ENCODE measurements at places on chromosomes 3 and 15.
A peak's percentile ranks its signal among the peaks of the same experiment; 100 is the strongest.

- DNase-seq = no peak
These were observed 4.3 kb downstream of the COX5A start for GRCh38 chr15:74933573-74933972.

GRCh38 chr15:63084806-63085205 lies 36.9 kb upstream of the LACTB start:
- DNase-seq = no peak

DNA sequence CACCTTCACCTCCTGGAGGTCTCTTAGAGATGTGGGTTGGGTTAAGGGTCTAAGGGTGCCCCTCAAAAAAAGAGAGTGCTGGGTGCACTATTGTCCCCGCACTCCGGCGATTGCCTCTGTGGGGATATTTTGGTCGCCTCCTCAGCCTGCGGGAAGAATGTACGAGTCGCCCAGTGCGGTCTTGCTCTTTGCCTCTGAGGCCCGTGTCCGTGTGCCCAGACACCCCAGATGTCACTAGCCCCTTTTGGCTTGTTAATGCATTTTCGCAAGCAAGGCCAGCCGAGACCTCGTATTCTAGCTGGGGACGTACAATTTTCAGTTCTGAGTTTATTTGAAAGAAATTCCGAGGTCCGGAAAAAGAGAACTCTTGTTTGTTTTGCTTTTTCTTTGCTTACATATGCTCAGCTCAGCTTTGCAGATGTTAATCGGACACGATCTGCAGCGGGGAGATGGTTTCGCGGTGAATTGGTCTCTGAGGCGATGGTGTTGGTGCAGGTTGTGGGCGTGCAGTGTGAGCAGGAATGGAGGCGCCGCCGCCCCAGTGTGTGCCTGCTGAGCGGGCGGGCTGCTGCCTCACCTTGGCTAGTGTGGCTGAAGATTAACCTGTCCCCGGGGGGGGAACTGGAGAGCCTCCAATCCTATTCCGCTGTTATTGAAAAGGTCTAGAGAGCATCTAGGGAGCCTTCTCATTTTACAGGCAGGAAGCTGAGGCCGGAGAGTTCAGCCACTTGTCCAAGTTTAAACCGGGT lies 1.4 kb downstream of the ST6GAL1 start:
- DNase-seq = peak; percentile 77

- no peak for DNase-seq
These were observed 38.6 kb downstream of the MCTP2 start for GRCh38 chr15:94269954-94270353.

DNA sequence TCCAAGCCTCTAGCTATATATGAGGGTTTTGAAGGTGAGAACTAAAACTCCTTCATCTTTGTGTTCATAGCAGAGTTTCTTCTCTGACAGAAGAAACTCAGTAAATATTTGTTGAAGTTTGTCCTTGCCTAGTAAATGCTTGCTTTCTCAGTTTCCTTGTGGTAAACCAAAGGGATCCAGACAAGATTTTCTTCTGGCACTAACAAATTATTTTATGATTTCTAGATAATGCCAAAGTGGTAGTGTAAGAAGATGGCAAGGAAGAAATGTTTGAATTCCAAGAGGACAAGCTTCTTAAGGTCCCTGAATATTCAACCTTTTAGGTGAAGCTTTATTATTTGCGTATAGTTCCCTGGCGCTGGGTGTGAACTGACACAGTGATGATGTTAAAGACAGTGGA lies 14.4 kb downstream of the ARIH1 start:
- no peak for DNase-seq

- DNase-seq = no peak
These were observed 2.2 kb upstream of the HDAC11 start for GRCh38 chr3:13477943-13478342.

DNA sequence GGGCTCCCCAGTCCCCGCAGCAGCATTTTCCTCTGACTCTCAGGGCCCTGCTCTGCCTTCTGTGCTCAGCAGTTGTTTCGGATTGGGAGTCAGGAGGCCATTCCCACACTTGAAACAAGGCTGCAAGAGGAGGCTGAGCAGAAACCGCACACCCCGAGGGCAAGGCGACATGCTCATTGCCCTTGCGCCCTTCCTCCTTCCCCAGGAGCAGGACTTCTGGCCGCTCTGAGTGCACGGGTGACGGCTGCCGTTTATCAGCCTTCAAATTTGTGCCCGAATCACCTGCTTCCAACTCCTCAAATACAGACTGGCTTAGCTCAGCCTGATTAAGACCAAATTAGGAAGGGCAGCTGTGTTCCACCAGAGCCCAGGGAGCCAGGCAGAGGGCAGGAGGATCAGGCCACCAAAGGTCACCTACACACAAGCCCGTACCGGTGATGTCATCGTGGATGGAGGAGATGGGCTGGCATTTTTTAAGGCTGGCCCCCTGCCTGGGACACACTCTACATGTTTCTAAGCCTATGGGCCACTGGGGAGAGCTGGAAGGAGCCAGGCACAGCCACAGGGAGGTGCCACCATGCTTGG lies 38.1 kb downstream of the TM2D3 start:
- DNase-seq = no peak

GRCh38 chr3:141375381-141376301 lies 7.3 kb downstream of the ZBTB38 start:
- DNase-seq = no peak

- DNase-seq = no peak
These were observed 9.4 kb downstream of the CLDN11 start for GRCh38 chr3:170428095-170428494.

DNA sequence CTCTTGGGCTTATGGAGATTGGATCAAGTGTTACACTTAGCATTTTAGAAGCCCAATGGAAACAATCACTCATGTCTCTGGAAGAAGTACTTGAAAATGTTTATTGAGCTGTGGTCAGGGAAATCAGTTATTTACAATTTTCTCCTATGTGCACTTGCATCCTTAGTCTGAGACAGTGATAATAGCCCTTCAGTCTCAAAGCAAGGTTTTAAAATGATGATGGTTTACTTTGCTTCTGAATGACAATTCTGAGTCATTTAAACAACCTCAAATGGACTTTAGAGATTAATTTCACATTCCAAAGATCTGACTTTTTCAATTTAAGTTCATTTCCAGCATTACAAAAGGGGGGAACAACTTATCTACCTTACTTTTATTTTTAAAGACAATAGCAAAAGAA lies 20.1 kb downstream of the TIPARP start:
- DNase-seq = no peak

DNA sequence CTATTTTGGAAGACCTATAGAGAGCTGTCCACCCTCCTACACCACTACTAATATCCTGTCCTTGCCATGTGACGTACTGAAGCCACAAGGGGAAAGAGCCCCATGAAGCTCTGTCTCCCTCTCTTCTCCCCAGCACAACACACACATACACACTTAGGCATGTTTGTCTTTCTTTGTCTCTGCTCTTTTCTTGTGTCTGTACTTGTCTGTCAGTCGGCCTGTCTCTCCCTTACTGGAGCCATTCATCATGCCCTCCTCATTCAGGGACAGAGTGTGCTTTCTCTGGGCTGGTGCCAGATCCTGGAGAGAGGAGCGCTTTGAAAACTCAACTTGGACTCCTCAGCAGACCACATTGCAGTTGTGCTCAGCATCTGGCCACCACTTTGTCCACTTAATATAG lies 47.6 kb downstream of the PSMD6 start:
- no peak for DNase-seq

GRCh38 chr3:124540550-124541211 lies 189.6 kb upstream of the UMPS start:
- DNase-seq = no peak

- DNase-seq = no peak
These were observed 1.5 kb downstream of the TPRA1 start for GRCh38 chr3:127588806-127589577.

DNA sequence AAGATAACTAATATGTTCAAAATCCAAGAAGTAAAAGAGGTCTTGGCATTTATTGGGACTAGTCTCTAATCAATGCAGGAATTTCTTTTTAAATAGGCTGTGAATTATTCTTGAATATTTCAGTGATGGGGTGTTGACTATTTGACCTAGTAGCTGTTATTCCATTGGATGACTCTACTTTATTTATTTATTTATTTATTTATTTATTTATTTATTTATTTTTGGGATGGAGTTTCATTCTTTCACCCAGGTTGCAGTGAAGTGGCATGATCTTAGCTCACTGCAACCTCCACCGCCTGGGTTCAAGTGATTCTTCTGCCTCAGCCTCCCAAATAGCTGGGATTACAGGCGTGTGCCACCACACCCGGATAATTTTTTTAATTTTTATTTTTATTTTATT lies 1227.8 kb downstream of the ZPLD1 start:
- no peak for DNase-seq

GRCh38 chr15:70048198-70048565 lies 49.5 kb downstream of the TLE3 start:
- no peak for DNase-seq

GRCh38 chr15:73910522-73911303 lies 15.5 kb upstream of the LOXL1 start:
- no peak for DNase-seq

DNA sequence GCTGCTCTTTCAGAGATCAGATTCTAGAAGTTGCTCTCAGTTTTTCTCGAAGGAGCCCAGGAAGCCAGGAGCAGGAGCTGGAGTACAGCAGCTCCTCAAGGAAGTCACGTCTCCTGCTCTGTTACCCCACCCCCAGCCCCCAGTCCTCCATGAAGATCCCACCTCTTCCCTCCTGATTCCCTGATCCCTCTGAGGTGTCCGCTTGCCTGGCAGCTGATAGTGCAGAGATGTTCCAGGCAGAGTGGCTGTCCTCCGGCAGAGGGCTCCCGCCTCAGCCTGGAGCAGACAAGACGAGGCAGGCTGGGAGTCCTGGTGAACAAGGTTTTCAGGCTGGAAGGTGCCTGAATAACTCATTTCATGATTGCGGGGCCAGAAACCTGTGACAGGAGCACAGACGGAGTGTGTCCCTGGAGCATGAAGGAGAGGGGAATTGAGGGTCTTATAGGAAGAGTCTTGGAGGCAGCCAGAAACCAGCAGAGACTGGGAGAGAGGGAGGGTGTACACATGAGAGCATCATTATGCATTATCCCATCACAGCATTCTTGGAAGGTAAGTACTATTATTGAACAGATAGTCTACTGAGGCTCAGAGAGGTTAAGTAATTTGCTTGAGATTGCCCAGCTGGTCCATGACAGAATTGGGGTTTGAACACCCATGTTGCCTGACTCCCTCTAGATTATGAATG lies 1.2 kb downstream of the HRH1 start:
- no peak for DNase-seq

- DNase-seq = no peak
These were observed 24.0 kb downstream of the GOLIM4 start for GRCh38 chr3:168071591-168072322.

- no peak for DNase-seq
These were observed 136.2 kb upstream of the ICE2 start for GRCh38 chr15:60614862-60615771.

GRCh38 chr3:19165654-19166053 lies 17.3 kb downstream of the KCNH8 start:
- DNase-seq = no peak

DNA sequence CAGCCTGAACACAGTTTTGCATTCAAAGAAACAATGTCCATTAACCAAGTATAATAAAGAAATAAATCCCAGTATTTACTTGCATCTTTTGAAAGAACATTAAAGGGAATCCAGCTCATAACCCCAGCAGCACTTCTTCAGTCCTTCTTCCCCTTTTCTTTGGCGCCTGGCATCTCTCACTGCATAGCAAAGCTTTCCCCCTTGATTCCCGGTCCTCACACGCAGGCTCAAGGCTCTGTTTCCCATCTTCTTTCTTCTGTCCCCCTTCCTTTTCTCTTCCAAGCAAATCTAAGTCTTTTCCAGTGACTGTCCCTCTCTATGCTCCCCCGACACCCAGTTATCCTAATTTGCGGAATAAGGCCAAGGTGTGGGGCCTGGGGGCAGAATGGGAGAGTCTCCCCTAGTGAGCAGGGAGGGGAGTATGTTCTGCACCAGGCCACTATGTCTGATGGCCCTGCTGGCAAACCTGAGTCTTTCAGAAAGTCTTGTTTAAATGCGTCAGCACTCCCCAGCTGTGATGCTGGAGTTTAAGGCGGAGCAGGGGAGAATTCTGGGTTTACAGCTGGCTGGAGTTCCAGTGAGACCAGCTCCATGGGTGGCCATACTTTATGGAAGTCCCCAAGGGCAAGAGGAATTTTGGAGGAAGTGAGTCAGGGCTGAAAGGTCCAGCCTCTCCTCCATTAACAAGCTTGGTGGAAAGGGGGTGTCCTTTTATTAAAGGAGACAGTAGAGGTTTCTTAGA lies 42.1 kb downstream of the GOLGA6A start:
- no peak for DNase-seq

DNA sequence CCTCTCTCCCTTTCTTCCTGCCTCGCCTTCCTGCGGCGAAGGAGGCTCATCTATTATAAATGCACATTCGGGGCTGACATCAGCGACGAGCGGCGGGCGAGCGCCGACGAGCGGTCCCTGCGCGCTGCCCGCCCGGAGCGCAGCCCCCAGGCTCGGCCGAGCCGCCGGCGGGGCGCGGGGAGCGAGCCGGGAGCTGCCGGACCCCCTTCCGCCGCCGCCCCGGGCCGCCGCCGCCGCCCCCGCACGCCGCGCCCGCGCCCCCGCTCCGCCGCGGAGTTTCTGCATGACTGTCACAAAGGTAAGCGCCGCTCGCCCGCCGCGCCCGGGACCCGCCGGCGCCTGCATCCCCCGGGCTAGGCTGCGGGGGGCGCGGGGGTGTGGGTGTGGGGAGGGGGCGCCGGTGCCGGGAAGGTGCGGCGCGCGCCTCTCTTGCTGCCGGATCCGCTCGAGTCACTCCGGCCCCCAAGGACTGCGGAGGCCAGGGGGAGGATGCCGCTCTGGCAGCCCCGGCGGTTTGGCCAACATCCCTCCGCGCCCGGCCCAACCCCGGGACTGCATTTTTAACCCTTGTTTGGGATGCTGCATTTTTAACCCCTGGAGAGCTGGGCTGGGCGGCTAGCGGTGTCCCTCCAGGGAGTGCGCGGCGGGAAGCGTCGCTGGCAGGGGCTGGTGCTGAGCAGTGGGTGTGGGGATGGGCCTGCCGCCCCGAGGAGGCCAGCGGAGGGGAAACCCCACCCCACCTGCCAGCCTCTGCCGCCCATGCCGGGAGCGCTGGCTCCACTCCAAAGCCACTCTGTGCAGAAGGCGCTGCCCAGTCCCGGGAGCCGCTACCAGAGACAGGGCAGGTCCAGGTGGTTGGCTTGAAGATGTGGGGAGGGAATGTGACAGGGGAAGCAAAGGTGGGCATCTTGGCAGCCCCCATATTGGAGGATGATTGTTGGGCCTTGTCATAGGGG lies at the start of gene CORO2B:
Gene CORO2B, plus strand, starts transcription at position 14 of the 956 bp plus-strand sequence. Its CDS starts 270 bp downstream, at position 284.
- DNase-seq = no peak

GRCh38 chr3:39780352-39780751 lies 29.1 kb upstream of the MYRIP start:
- no peak for DNase-seq

DNA sequence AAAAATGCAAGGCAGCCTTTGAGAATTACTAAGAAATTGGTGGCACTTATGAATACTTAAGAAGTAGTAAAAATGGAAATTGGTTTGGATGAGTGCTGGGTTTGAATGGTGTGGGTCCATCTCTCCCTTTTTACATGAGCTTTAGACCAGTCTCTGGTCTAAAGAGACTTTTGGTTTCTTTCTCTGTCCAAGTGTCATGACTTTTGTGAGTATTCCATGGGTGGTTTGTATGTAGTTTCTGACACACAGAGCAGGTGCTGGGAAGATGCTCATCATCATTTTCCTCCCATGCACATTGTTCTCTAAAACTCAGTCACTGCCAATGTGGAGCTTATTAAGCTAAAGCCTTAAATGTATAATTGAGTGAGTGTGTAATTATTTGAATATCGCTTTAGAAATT lies 63.5 kb downstream of the KAT2B start:
- no peak for DNase-seq

- no peak for DNase-seq
These were observed 8.5 kb downstream of the ADAMTS17 start for GRCh38 chr15:100333236-100333635.

GRCh38 chr15:98860281-98861041 lies 147.1 kb downstream of the PGPEP1L start:
- DNase-seq = no peak

- DNase-seq = no peak
These were observed 1.5 kb downstream of the CEP63 start for GRCh38 chr3:134487406-134487805.

All from effector memory CD8-positive, alpha-beta T cell (primary cell).